Right atrium auricular region (tissue), 2 donors: ENCODE measurements at places on chromosomes 12 and 14. TPM values are rescaled to one million over a fixed set of nuclear protein-coding genes. Genes with fewer than 3 reads are reported as not detected.
A peak's percentile ranks its signal among the peaks of the same experiment; 100 is the strongest.

GRCh38 chr12:88299567-88300101 is 157.5 kb downstream of the TMTC3 start:
- DNase-seq, result no peak

DNA sequence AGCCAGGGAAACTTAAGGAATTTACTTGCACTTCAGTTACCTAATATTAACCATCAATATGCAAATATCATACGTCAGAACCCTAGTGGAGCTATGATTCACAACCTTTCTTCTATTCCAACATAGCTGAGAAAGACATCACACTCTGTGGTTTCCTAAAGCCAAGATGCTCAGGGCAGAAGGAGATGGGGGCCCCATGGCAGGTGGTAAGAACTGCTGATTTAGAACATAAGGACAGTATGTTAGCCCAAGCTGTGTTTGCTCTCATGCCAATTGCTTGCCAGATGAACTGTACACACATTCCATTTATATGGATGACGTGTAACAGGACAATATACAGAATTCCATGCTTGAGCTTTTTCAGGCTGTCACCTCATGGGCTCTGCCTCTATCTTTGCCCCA is 34.6 kb downstream of the HECTD4 start:
- no peak for DNase-seq

DNA sequence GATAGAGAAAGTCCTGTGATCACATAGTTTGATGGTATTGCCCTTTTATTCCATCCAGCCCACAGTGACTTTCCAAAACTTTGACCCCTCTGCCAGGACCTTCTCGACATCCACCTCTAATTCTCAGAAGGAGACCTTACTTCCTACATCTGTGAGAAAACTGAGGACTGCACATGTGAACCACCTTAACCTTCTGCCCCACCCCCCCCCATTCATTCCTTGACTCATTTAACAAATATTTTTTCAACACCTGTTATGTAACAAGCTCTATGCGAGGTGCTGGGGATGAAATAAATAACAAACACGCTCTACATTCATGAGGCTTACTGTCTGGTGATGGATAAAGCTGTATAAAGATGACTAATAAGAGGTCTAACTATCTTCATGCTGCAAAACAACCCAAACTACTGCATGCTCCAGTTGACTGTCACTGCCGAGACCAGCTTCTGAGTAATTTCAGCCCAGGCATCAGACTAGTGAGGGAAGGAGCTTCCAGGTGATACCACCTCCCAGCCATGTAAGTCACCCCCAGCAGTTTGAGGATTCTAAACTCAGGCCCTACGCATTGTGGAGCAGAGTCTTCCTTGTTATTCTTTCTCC is 1.9 kb upstream of the HAL start:
- DNase-seq, result no peak

- DNase-seq, result no peak
Measured at GRCh38 chr14:45972416-45972815, 679.2 kb downstream of the RPL10L start.

Gene SSPN
- 52.4 TPM for total RNA-seq

- no peak for DNase-seq
Measured at GRCh38 chr12:103308396-103308795, 187.4 kb downstream of the C12orf42 start.

Gene GLIPR1
- 6.4 TPM for total RNA-seq

Gene KRT2
- not detected for total RNA-seq

Gene MIP
- total RNA-seq, result not detected

GRCh38 chr14:44895716-44896115 is 66.0 kb downstream of the KLHL28 start:
- DNase-seq, result no peak

Gene KRT85
- not detected for total RNA-seq

DNA sequence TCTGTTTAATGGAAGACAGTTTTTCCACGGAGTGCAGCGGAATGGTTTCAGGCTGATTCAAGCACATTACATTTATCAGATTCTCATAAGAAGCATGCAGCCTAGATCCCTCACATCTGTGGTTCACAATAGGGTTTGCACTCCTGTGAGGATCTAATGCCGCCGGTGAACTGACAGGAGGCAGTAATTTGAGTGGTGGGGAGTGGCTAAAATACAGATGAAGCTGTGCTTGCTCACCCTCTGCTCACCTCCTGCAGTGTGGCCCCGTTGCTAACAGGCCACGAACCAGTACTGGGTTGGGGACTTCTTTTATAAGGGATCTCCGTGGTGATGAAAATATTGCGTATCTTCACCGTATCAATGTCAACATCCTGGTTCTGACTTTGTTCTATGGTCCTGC is 107.8 kb downstream of the OTX2 start:
- no peak for DNase-seq

DNA sequence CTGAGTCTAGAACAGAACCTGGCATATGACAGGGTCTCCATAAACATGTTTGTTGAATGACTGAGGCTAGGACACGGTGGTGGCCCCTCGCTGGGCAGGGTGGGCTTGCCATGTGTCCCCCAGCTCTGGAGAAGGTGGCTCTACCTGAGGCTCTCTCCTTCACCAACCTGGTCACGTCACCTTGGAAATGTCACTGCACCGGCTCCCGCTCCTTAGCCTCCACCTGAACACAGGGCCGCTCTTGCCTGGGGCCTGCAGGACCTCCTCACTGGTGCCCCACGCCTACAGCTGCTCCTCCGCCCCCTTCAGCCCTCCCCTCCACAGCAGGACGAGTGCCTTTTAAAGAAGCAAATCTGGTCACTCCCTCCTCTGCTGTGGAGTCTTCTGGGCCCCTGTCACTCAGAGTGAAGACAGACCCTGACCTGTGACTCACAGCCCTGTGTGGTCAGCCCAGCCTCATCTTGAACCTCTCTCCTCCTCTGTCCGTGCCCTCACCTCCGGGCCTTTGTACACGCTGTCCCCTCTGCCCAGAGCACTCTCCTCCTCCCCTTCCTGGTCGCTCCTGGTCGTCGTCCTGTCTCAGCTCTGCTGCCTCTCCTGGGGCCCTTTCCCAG is 81.0 kb downstream of the ADGRD1 start:
- DNase-seq, result no peak

- DNase-seq, result peak; percentile 79
Measured at GRCh38 chr12:13465635-13466034, 269.1 kb downstream of the EMP1 start.

- DNase-seq, result no peak
Measured at GRCh38 chr12:77299910-77300669, 234.7 kb upstream of the E2F7 start.

DNA sequence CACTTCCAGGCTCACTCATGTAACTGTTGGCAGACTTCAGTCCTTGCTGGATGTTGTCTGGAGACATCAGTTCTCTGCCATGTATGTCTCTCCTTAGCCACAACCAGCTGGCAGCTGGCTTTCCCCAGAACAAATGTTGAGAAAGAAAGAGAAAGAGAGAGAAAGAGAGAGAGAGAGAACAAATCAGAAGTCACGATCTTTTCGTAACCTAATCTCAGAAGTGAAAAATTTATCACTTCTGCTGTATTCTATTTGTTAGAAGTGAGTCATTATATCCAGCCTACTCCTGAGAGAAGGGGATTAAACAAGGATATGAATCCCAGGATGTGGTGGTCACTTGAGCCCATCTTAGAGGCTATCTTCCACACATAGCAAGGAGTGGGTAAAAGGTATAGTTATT is 101.2 kb downstream of the BTG1 start:
- no peak for DNase-seq
